Left lung (tissue), 14 donors: ENCODE measurements at places on chromosomes 6 and 20. TPM values are rescaled to one million over a fixed set of nuclear protein-coding genes. Genes with fewer than 3 reads are reported as not detected.

DNA sequence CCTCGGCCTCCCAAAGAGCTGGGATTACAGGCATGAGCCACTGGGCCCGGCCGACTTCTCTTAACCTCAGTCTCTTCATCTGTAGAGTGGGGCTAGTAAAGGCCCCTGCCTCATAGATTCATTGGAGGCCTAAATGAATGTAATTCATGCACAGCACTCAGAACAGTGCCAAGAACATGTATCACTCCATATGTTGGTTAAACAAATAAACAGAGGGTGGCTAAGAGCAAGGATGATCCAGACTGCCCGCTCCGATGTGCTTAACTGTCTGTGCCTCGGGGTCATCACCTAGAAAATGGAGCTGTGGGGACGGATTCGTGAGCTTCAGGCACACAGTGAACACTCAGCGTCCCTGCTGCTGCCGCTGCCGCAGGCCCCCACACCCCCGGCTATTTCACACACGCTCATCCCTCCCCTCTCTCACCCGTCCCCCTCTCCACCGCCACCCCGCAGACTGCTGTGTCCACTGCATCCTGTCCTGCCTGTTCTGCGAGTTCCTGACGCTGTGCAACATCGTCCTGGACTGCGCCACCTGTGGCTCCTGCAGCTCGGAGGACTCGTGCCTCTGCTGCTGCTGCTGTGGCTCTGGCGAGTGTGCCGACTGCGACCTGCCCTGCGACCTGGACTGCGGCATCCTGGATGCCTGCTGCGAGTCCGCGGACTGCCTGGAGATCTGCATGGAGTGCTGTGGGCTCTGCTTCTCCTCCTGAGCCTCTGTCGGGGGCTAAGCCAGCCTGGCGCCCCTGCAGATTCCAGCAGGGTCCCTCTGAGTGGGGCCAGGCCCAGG lies 14.8 kb downstream of the MDFI start:
- H3K36me3 ChIP-seq = no peaks in the 10 kb centered on the region
- no peak overlapping the region for H3K4me3 ChIP-seq
- H3K27ac ChIP-seq = no peak overlapping the region
- no peaks in the 10 kb centered on the region for H3K4me1 ChIP-seq
- H3K27me3 ChIP-seq = no peaks in the 10 kb centered on the region
- DNase-seq = peak; percentile 56

ELOVL2 gene
- total RNA-seq = 0.09 TPM

DNA sequence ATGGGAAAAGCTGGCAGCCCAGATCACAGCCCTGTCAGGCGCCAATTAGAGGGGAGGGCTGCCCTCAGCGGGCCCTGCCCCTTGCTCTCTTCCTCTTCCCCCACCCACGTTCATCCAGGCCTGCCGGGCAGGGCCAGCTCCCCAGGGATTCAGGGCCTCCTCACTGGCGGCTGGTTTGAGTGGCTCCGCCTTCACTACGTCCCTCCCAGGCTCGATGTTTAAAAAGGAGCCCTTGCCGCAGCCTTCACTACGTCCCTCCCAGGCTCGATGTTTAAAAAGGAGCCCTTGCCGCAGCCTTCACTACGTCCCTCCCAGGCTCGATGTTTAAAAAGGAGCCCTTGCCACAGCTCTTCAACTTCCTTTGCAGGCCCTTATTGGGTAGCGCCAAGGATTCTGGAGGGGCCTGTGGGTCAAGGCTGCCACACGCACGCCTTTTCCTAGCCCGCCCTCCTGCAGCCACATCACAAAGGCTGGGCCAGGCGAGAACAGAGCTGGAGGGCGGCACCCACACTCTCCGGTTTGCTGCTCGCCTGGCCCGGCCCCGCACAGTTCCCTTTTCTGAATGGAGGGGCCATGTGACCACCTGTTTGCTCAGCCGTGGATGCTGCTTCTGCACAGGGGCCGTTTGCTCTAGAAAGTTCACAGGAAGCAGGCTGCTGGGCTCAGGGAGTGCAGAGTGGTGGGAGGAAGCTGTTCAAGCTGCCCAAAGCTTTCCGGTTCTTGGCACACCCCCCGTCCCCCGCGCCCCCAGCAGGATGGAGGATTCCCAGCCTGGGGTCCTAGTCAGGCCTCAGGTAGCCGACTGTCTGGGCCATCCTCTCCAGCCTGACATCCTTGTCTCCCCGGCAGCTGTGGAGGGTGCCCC lies 1.6 kb downstream of the SLC17A9 start:
- H3K4me1 ChIP-seq = peaks cover 38% of the 10 kb centered on the region
- DNase-seq = peak; percentile 82
- H3K27me3 ChIP-seq = no peaks in the 10 kb centered on the region
- peak overlapping the region; percentile 47 for H3K4me3 ChIP-seq
- H3K27ac ChIP-seq = peak overlapping the region; percentile 86

- no peaks in the 10 kb centered on the region for H3K27me3 ChIP-seq
- H3K27ac ChIP-seq = no peak overlapping the region
- peak; percentile 73 for DNase-seq
- no peak overlapping the region for H3K4me3 ChIP-seq
- no peaks in the 10 kb centered on the region for H3K4me1 ChIP-seq
Measured at GRCh38 chr6:45714741-45715507, 300.7 kb downstream of the CLIC5 start.

DNA sequence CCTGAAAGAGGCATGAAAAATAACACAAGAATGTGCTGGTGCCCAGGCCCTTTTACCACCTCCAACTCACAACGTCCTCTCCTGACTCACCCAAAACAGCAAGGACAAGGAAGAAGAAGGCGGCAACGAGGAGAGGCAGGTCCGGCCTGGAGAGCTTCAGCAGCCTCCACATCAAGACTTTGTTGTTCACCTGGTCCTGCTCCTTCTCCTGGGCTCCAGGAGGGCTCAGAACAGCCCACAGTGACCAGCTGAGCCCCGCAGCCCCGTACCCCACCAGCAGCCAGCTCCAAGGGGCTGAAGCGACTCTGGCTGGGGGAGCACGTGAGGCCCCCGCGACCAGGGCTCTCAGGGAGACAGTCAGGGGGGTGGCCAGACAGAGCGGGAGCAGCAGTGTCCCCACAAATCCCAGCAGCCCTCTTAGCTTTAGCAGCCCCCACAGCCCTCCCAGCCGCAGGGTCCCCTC lies 857 bp downstream of the TAP2 start:
- no peaks in the 10 kb centered on the region for H3K27me3 ChIP-seq
- H3K4me3 ChIP-seq = peak overlapping the region; percentile 83
- DNase-seq = no peak
- H3K36me3 ChIP-seq = peaks cover 59% of the 10 kb centered on the region
- H3K4me1 ChIP-seq = peaks cover 66% of the 10 kb centered on the region

APCDD1L gene
- total RNA-seq = 0.09 TPM

CSTF1 gene
- total RNA-seq = 34.3 TPM

DNA sequence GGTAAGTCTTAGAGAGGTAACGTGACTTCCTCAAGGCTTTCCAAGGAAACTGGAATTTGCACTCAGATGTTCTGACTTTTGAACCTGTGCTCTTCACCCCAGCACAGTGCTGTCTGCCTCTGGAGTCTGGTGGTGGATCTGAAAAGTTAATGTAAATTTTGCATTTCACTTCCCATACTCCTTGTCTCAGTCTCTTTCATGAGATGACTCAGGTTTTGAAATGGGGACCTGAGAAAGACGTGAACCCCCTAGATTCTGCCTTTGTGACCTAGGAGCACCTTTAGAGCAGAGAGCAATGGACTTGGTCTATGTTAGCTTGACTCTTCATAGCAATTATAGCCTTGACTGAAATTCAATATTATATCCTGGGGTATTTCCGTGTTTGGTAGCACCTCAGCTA lies 223.0 kb downstream of the QKI start:
- DNase-seq = no peak
- no peak overlapping the region for H3K27ac ChIP-seq
- no peaks in the 10 kb centered on the region for H3K36me3 ChIP-seq
- H3K4me3 ChIP-seq = no peak overlapping the region
- no peaks in the 10 kb centered on the region for H3K4me1 ChIP-seq

GRCh38 chr20:42442716-42443115 lies 747.0 kb downstream of the PTPRT start:
- no peak overlapping the region for H3K4me3 ChIP-seq
- H3K4me1 ChIP-seq = no peaks in the 10 kb centered on the region
- no peaks in the 10 kb centered on the region for H3K36me3 ChIP-seq
- H3K27me3 ChIP-seq = no peaks in the 10 kb centered on the region
- no peak overlapping the region for H3K27ac ChIP-seq

SLC22A16 gene
- 0.52 TPM for total RNA-seq

ECT2L gene
- not detected for total RNA-seq

- H3K4me1 ChIP-seq = no peaks in the 10 kb centered on the region
- H3K27ac ChIP-seq = no peak overlapping the region
- no peak overlapping the region for H3K4me3 ChIP-seq
- peaks cover 74% of the 10 kb centered on the region for H3K36me3 ChIP-seq
- no peaks in the 10 kb centered on the region for H3K27me3 ChIP-seq
Measured at GRCh38 chr6:166477647-166478365, 95.1 kb upstream of the MPC1 start.

GRCh38 chr6:24188578-24189080 lies 62.6 kb downstream of the NRSN1 start:
- H3K27me3 ChIP-seq = peaks cover 7% of the 10 kb centered on the region
- H3K4me1 ChIP-seq = no peaks in the 10 kb centered on the region
- H3K27ac ChIP-seq = no peak overlapping the region
- no peak overlapping the region for H3K4me3 ChIP-seq
- no peak for DNase-seq
